ENCODE measurements at places on chromosomes 6 and 20. TPM values are rescaled to one million over a fixed set of nuclear protein-coding genes. Genes with fewer than 3 reads are reported as not detected.

The SAMD3 gene
- polyA plus RNA-seq = 0.15 TPM

- peak; percentile 54 for DNase-seq
These were observed 954 bp downstream of the HSD17B8 start for GRCh38 chr6:33205191-33206026.

- no peak for DNase-seq
These were observed 16.8 kb downstream of the TMEM244 start for GRCh38 chr6:129844118-129844891.

DNA sequence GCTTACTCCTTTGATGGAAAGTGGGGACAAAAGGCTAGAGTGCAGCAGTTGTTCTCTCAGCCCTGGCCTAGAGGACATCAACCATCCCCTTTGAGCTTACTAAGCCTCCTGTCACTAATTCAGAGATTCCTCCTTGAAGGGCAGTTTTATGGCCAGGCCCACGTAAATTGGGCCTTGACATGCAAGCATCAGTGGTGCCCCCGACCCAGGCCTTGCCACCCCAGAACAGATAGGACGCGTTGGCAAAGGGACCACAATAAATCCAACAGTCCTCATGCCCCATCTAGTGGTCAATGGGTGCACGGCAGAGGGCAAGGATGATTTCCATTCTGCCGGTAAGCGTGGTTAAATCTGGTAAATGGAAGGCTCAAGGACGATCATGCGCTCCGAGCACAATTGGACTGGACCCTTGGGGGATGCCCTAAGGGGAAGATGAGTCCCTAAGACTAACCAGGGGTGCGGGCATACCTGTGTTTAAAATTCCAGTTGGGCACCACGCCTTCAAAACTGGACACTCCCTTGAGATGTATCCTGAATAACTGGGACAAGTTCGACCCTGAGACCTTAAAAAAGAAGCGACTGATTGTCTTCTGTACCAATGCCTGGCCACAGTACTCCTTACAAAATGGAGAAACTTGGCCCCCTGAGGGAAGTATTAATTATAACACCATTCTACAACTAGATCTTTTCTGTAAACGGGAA is 32.6 kb downstream of the CEP85L start:
- peak; percentile 51 for DNase-seq

Data from stomach (tissue), 19 donors.